Endothelial cell of umbilical vein (primary cell): ENCODE measurements at places on chromosomes 6 and 20. TPM values are rescaled to one million over a fixed set of nuclear protein-coding genes. Genes with fewer than 3 reads are reported as not detected.
A peak's percentile ranks its signal among the peaks of the same experiment; 100 is the strongest.

The LRRC73 gene
- total RNA-seq = 0.25 and 0.58 TPM in 2 replicates

The JAG1 gene
- total RNA-seq = 31.7 and 37.0 TPM in 2 replicates

The SLC2A10 gene
- total RNA-seq = 11.1 and 11.2 TPM in 2 replicates

The FOXA2 gene
- total RNA-seq = not detected in 2 replicates

The TAP1 gene
- total RNA-seq = 18.8 and 25.9 TPM in 2 replicates

The CCM2L gene
- total RNA-seq = 12.4 and 13.4 TPM in 2 replicates

The TINAG gene
- 0.21 TPM in 1 of 2 replicates, not detected in the other for total RNA-seq

The RIPOR3 gene
- not detected in 2 replicates for total RNA-seq

The STX7 gene
- 42.5 and 45.5 TPM in 2 replicates for total RNA-seq

The MYCT1 gene
- total RNA-seq = 106 and 119 TPM in 2 replicates

The HDGFL1 gene
- total RNA-seq = not detected in 2 replicates

The RIMS1 gene
- 0.44 TPM in 1 of 2 replicates, not detected in the other for total RNA-seq

The PRICKLE4 gene
- 2.2 and 3.3 TPM in 2 replicates for total RNA-seq

The EPHA7 gene
- total RNA-seq = 0.09 TPM in 1 of 2 replicates, not detected in the other

The TRAPPC3L gene
- total RNA-seq = 0.38 TPM in 1 of 2 replicates, not detected in the other

The GGT7 gene
- 4.7 and 5.0 TPM in 2 replicates for total RNA-seq

The PSORS1C1 gene
- 9.2 and 13.2 TPM in 2 replicates for total RNA-seq

GRCh38 chr6:3798055-3798919, 46.8 kb upstream of the PXDC1 start:
- DNase-seq = peak; percentile 42

- DNase-seq = no peak
Measured at GRCh38 chr20:48096957-48097890, 311.9 kb upstream of the SULF2 start.

- DNase-seq = peak; percentile 39
Measured at GRCh38 chr6:113121571-113121970, 735.6 kb upstream of the MARCKS start.

GRCh38 chr20:1975291-1975690, 18.6 kb downstream of the PDYN start:
- DNase-seq = no peak

DNA sequence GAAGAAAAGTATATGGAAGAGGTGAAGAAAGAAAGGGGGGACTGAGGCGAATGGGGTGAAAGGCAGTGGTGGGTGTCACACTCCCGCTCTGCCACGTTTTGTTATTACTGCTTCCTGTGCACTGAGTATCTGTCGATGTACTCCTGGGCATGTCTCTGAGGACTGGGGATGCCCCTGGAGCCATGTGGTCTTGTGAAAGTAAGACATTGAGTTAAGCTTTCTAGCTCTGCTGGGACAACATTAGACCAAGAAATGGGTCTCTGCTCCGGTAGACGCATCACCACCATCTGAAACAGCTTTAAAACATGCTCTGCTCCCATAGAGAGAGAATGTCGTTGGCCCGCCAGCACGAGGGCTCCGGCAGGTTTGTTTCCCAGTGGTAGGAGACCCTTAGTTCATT, 40.0 kb downstream of the IRF4 start:
- no peak for DNase-seq

GRCh38 chr6:21588481-21589351, 4.8 kb upstream of the SOX4 start:
- DNase-seq = peak; percentile 91

DNA sequence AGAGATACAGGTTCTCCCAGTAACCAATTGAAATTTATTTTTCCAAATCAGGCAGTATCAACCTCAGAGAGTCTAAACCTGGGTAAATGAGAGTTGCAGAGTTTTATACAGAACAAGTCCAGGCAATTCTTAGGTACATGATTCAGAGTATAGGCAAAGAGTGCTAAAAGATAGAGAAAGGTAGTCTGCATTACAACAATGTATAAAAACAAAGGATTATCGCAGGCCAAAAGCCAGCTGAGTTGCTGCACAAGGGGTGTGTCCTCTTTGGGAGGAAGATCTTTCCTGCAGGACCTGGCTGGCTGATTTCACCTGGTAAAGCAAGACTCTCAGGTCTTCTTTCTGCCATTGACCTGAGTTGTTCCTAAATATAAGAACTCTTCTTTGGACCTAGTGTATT, 48.9 kb upstream of the ECHDC1 start:
- DNase-seq = no peak

- peak; percentile 92 for DNase-seq
Measured at GRCh38 chr6:113858480-113859348, 1.6 kb downstream of the MARCKS start.

GRCh38 chr6:42704251-42704936, 18.0 kb downstream of the PRPH2 start:
- no peak for DNase-seq

- DNase-seq = no peak
Measured at GRCh38 chr20:56460459-56460858, 8.0 kb upstream of the RTF2 start.

- no peak for DNase-seq
Measured at GRCh38 chr20:50730765-50731054, 670 bp upstream of the PARD6B start.

- no peak for DNase-seq
Measured at GRCh38 chr6:111927321-111927720, 54.1 kb upstream of the FYN start.

DNA sequence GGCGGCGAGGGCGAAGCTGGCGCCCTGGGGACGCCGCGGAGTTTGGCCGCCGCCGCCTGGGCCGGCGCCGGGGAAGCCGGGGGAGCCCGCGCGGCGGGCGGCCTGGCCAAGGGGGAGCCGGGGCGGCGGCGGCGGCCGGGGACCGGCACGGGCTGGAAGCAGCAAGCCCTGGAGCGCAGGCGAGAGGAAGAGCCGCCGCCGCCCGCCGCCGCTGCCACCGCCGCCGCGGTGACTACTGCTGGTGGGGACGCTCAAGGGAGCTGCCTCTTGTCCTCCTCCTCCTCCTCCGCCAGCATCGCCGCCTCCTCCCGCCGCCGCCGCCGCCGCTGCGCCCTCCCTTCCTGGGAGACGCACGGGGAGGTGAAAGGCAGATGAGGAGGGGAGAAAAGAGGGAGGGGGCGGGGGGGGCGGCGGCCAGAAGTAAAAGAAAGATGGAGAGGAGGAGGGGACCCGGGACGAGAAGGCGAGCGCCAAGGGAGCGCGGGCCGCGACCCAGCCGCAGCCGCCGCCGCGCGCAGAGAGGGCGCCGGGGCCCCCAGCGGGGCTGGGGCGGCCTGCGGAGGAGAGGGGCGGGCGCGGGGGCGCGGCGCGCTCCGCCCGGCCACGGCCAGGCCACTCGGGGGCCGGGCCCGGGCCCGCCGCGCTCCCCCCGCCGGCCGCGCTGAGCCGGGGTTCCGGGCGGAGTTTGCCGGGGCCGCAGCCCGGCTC, 846 bp downstream of the PDE10A start:
- no peak for DNase-seq

- no peak for DNase-seq
Measured at GRCh38 chr6:112717401-112717800, 370.3 kb downstream of the RFPL4B start.

- DNase-seq = no peak
Measured at GRCh38 chr6:38001386-38001785, 181.9 kb downstream of the ZFAND3 start.

DNA sequence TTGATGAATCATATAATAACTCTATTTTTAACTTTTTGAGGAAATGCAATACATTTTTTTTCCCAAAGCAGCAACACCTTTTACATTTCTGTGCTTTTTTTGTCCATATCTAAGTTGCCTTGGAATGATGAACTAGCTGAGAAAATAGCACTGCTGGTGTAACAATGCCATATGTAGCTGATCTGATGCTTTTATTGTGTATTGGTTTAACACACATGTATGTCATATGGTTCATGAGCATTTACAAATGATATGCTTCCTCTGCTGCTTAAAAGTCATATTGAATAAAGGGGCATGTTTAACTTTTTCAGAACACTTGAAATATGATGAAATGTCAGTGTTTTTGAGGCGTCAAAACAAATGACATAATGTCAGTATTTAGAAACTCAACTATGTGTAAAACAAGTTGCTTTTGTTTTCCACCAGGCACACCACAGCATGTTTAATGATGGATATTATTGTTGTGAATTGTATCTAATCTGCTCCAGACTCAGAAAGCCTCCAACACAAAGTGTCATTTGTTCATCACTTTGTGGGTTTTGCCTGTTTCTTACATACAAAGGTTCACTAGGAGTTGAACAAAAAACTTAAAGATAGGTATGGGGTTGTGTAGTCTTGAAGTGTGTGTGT, 775.8 kb upstream of the FLRT3 start:
- no peak for DNase-seq

- no peak for DNase-seq
Measured at GRCh38 chr20:63868264-63868663, 3.2 kb downstream of the TPD52L2 start.

DNA sequence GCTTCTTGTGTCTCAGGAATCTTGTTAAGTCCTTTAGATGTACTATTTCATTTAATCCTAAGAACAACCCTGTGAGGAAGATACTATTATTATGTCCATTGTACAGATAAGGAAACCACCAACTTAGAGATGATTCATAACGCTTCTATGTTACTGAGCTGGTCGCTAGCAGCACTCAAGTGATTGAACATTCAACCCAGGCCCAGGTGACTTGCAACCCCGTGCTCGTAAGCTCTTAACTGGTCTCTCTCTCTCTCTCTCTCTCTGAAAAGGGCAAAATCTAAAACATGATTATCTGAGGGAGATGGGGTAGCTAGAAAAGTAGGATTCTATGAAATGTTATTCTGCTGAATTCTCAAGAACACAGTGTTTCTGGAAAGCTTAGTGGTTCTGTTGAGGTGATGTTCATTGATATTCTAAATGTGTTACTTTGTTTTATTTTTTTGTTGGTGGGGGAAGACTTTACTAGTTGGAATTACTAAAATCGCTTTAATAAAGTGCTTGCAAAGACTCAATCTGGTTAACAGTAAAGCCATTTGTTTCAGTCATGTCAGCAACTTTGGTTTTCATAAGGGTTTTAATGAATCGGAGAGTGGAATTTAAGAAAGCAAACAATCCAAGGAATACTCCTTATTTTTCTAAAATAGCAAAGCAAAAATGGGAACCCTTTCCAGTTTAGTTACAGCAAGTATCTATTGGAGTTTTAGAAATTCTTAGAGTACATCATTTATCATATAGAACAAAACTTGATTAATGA, 265.0 kb upstream of the TAB2 start:
- DNase-seq = no peak

- peak; percentile 69 for DNase-seq
Measured at GRCh38 chr6:137698636-137699030, 168.4 kb upstream of the TNFAIP3 start.

DNA sequence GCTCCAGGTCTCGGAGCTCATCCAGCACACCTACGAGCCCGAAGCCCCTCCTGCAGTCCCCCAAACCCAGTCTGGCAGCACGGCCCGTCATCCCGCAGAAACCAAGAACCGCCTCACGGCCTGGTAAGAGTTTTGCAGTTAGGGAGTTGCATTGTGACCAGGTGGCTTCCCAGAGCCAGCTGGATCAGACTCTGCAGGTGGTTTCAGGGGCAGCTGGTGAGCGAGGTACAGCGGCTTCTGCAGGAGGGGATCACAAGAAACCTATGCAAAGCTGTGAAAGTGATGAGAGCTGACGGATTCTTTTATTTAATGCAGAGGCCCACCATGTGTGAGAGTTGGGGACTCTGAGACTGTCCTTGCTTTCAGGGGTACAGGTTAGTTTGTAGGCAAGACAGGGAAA, 45.9 kb upstream of the SCGN start:
- no peak for DNase-seq

GRCh38 chr6:45949256-45949655, 66.4 kb downstream of the CLIC5 start:
- DNase-seq = no peak

DNA sequence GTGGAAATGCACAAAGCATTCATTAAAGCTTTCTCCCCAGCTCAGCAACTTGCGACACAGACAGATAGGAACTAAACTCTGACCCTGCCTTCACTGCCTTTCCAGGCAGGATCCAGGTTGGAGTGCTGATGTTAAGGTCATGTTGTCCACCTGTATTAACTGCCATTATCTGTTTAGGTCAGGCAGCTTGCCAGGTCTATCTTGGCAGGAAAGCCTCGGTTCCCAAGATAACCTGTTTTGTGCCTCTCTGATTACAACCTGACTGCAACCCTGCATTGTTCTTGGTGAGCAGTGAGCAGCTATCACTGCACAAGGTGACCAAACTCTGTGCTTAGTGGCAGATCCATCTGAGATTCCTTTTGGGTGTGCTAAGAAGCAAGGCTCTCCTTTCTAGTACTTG, 23.2 kb upstream of the ELOVL2 start:
- no peak for DNase-seq

GRCh38 chr6:26594730-26595632, 1.8 kb upstream of the ABT1 start:
- DNase-seq = peak; percentile 36
